ENCODE measurements at places on chromosomes 4 and X.
A peak's percentile ranks its signal among the peaks of the same experiment; 100 is the strongest.

DNA sequence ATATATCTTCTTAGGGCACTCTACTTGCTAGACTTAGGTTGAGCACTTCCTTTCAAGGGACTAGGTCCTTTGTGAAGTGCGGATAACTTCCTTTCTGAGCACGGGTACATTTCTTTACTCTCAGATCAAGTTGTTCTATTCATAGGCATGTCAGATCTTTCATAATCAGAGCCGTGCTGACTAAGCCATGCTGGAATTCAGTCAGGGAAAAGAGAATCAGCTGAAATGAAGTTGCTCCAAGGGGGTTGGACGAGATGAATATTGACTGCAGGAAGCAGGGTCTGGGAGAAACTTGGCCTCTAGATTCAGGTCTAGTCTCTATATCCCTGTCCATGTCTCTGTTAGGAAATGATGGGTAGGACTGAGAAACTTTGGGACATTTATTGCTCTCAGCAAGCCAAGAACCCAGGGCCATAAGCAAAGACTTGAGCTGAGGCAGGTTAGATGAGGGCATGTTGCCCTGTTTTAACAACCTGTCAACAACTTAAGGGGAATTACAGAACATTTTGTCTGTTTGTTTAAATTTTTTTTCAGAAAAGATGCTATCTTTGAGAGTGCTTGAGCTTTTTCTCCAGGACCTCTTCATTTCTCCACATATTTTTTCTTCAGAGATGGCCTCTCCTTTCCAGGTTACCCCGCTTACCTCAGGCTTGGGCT is 28.3 kb downstream of the AREG start:
- DNase-seq, result no peak

- no peak for DNase-seq
Measured at GRCh38 chr4:147355847-147356246, 125.0 kb upstream of the EDNRA start.

DNA sequence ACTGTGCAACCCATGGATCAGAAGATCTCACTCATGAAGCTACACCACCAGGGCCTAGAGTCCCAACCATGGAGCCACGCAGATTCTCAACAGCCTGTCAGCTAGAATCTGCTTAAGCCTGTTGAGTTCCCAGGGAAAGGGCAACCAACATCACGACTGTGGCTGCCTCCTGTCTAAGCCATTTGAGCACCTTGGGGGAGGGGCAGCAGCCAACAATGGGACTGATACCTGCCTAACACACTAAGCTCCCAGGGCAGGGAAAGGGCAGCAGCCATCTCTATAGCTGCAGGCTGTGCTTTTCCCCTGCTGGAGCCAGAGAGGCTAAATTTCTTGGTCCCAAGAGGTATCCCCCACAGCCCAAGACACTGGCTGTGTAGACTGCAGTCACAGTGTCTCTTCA is 96.5 kb upstream of the TCEAL2 start:
- DNase-seq, result no peak

GRCh38 chr4:103429283-103429682 is 231.1 kb upstream of the CENPE start:
- DNase-seq, result no peak

DNA sequence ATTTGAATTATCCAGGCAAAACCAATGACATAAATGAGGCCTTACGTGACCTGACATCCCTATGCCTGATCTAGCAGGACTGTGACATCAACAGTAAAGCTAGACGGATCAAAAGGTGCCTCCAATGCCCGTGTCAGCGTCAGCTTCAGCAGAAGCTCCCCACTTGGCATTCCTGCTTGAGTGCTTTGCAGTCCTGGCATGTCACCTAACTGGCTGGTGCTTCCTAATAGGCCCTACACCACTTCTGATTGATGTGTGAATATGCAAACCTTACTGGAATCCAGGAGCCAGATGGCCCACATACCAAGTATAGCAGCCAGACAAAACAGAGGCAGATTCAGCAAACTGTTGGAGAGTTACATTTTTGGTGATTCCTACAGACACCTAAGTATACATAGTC is 224.2 kb downstream of the DMD start:
- DNase-seq, result no peak

DNA sequence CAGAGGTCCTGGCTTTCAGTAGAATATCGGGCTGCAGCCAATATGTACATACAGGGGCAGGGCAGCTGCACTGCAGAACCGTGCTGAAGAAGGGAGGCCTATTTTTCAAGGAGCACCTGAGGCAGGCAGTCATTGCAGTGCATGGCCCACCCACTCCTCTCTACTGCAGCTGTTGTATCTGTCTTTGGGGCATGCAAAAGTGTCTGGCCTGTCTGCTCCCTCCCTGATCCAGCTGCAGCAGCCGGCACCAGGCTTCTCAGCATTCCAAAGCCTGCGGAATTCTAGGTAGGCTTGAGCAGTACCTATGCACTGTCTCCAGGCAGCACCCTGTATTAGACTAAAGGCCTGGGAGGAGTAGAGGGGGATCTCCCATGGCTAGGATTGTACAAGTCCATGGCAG is 415.2 kb upstream of the MAGEB16 start:
- DNase-seq, result no peak

DNA sequence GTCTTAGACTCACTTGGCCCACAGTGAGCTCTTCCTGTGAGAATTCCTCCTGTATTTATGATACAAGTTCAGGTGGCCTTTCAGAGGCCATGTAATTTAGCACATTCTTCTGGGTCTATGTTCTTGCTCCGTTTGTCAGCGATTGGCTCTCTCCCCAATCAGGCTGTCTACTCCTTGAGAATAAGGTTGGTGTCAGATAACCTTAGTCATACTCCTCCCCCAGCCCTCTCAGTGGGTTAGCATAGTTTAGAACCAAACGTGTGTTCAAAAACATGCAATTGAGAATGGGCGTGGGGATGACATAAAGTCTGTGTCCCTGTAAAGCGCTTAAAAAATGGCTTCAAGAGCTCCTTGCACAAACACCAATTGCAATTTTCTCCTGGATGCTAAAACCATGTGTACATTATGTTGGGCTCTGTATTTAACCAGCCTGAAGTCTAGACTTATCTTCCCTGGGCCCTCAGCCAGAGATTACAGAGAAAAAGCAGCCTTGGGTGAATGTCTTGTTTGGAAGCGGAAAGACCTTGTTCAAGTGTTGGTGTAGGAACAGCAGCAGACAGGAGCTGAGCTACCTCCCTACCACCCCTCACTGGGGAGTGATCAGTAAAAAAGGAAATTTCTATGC is 9.9 kb upstream of the CT47C1 start:
- no peak for DNase-seq

DNA sequence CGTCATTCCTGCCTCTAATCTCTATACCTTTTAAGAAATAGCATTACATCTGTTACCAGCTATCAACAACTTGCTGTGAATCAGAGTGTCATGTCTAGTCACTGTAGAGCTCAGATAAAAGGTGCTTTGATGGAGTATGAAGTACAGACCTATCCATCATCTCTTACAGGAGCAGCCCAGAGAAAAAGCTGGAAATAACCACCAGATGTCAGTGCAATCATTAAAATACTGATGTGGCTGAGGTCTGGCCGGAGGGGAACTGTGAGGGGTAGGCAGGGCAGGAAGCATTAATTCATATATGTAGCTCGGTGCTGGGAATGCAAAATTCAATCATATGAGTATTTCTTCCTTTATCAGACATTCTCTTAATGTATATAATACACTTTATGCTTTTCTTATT is 100.6 kb downstream of the AKAP4 start:
- DNase-seq, result peak; percentile 14

DNA sequence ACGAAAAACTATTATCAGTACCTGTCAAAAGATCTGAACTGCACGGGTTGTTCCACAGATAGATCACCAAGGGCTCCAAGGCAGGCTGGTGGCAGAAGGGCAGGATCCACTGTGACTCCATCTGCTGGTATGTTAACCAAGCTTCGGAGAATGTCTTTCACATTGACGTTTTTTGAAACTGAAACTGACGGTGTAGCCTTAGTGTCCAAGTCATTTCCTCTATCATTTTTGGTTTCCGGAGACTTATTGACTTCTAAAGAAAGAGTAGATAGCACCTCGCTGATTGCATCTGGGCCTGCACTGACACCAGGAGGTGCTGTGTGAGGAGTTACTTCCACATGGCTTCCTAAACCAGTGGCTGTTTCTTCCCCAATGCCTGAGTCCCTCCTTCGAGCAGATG is 186.9 kb downstream of the LRBA start:
- no peak for DNase-seq
